ENCODE measurements at places on chromosomes 12 and 14.

DNA sequence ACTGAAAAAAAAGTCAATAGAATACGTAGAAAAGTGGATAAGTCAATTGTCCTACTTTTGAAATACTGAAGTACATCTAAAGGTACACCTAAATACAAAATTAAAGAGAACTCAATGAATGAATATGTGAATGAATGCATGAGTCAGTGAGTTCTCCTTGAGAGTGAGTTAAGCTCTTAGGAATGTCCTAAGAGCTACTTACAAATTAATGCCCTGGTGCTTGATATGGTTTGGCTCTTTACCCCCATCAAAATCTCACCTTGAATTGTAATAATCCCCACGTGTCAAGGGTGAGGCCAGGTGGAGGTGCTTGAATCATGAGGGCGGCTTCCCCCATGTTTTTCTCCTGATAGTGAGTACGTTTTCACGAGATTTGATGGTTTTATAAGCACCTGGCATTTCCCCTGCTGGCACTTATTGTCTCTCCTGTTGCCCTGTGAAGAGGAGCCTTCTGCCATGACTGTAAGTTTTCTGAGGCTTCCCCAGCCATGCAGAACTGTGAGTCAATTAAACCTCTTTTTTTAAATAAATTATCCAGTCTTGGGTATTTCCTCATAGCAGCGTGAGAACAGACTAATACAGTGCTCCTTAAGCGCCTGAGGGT lies 192.2 kb upstream of the ARHGAP5 start:
- DNase-seq, result no peak

GRCh38 chr14:100374270-100374669 lies 51.1 kb downstream of the SLC25A47 start:
- DNase-seq, result no peak

DNA sequence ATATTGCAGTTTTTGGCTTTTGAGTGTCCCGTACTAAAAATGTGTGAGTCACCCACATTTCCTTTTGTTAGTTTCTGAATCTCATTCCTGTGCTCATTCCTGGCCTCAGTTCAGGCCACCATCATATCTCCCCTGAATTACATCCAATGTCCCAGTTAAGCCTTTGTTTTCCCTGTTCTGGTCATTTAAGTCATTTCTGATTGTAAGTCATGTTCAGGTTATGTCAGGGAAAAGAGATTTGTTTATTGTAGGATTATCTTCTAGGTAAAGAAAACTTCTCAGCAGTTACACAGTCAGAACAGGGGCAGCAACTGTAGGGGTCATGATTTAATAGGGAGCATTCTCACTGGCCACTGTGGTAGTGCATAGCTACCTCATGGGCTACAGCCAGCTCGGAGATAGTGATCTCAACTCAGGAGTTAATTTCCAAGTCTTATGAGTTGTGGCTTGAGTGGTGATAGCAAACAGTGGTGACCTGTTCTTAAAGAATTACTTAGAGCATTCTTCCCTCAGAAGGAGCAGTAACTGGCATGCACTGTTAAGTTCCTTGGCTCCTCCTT lies 6.7 kb downstream of the DDX47 start:
- no peak for DNase-seq

GRCh38 chr12:34393086-34393820 lies 371.0 kb downstream of the ALG10 start:
- peak; percentile 4 for DNase-seq

- DNase-seq, result no peak
Observed at GRCh38 chr12:130357241-130357640, 19.6 kb downstream of the PIWIL1 start.

DNA sequence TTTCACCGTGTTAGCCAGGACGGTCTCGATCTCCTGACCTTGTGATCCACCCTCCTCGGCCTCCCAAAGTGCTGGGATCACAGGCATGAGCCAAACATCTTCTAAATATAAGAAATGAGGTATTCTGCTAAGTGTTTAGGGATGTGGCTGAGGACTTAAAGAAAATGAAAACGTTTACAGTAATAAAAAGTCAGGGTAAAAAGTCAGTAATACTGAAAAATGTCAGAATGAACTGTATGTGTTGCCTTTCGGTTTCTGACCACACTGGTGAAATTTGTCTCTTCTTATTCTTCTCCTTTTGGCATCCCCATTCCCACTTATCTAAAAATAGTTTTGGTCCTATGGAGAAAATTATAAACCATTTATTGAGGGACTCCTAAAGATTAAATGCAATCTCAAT lies 20.5 kb downstream of the TMEM116 start:
- no peak for DNase-seq

GRCh38 chr12:73769337-73769736 lies 768.3 kb upstream of the ATXN7L3B start:
- DNase-seq, result no peak

DNA sequence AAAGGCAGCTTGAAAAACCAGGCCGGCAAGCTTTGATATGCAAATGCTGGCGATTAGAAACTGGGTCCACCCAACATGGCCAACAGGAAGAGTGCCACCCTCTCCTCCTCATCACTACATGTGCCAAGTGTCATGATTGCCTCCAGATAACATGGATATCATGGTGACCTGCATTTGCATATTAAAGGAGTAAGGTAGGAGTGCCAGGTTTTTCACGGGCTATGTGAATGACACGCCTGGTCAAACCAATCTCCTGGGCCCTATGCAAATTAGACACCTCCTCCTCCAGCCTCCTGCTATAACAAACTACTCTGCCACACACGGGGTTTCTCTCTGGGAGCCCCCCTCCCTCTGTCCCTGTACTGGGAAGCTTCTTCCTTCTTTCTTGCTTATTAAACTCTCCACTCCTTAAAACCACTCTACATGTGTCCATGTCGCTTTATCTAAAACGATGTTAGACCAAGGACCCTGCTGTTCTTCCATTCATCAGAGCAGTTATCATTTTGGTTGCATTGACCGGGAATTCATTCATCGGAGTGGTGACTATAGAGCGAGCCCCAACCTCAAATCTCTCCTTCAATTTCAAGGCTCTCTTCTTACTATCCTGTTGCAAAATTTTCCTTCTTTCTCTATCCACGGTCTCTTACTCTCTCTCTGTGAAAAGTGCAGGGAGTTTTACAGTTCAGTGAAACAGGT lies 27.5 kb downstream of the APOBEC1 start:
- no peak for DNase-seq

- peak; percentile 46 for DNase-seq
Observed at GRCh38 chr12:26651566-26652188, 181.3 kb downstream of the ITPR2 start.

GRCh38 chr14:68412505-68413465 lies 380.1 kb downstream of the ZFP36L1 start:
- DNase-seq, result no peak

DNA sequence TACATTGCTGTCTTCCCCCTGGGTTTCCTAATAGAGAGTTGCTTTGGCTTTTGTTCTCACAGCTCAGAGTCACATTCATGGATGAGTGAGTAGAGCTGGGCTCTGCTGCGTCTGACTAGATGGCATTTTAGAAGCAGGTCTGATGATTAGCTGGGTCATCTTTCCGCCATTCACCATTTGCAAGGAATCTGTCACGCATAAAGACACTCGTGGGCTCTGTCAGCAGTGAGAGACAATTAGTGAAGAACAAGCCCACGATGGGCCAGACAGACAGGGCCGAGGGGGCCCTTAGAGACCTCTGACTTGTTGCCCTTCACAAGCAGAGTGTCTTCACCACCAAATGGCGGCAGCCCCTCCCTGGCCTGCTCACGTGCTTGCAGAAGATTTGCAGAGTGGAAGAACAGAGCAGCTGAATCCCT lies 175.0 kb downstream of the CRADD start:
- no peak for DNase-seq

- no peak for DNase-seq
Observed at GRCh38 chr14:61469781-61470180, 148.4 kb downstream of the PRKCH start.

DNA sequence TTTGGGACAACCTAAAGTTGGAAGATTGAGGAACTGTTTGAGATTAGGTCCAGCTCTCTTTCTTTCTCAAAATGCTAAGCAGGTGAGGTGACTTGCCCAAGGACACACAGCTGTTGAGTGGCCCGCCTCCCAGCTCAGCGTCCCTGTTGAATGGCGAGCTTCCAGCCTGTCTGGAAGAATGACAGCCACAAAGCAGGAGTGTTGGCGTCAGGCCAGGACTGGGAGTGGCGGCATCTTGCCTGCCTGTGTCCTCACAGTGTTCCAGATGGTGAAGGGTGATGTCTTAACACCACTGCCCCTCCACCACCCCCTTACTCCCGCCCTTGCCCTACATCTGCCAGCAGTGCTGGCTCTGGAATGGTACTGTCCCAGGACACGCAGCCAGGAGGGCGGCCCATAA lies 4.4 kb upstream of the CEBPE start:
- DNase-seq, result no peak

DNA sequence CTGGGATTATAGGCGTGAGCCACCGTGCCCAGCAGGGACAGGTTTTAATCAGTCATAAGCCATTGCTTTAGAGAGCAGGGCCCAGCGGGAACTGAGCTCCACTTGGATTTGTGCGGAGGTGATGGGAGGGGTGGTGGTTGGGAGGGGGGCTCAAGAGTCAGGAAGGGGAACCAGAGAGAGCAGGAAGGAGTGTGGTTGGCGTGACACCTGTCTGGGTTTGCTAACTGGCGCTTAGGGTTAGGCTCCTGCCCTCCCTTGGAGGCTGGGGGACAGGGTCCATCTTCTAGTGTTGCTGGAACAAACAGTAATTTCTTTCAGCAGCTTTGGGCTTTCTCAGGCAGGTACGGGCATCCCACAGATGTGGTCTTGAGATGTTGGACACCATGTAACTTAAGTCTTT lies 7.5 kb upstream of the ALDH2 start:
- DNase-seq, result no peak

- no peak for DNase-seq
Observed at GRCh38 chr14:22200977-22201605, 387.9 kb downstream of the DAD1 start.

DNA sequence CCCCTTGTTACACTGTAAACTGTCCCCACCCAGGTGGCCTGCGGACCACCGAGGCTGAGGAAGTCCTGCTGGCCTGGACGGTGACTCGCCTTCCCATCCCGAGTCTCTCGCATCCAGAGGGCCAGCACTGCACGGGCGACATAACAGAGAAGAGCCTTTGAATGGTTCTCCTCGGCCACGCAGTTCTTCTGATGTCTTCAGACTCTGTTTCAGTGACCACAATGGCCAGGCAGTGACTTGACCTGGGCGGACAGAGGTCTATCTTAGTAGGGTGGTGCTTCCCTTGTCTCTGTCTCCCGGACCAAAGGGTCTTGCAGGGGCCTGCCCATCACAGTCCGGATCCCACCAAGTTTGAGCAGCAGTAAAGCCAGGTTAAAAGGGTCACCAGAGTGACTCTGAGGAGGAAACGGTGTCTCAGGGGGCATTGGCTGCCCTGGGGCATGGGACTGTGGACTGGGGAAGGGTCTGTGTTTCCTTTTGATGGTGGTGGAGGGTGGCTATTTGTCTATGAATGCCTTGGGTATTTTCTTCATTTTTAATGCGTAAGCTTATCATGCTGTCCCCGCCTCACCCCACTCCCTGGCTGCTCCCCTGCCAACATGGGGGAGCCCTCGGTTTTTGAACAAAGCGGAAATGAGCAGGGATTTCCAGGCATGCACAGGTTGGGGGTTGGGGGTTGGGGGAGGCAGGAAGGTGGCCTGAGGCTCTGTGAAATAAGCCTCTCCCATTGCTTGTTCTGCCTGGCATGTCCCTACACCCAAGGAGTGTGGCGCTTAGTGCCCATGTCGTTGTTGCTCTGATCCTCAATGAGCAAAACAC lies 10.3 kb downstream of the KRT85 start:
- no peak for DNase-seq

DNA sequence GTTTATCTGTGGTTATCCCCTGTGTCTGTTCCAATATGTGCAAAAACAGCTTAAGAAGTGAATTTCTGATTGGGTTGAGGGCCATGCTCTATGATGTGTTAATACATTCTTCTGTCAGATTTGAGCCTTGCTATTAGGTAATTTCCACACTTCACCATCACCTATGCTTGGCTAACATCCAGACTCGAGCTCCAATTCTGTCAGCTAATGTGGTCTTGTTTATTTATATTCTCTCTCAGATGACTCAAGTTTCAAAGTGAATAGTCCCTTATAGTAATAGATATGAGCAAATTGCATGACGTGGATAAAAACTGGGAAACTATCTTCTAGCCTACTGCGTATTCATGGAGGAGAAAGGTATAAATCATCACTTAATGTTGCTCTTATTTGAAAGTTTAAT lies 451.3 kb downstream of the SNAPC1 start:
- no peak for DNase-seq

DNA sequence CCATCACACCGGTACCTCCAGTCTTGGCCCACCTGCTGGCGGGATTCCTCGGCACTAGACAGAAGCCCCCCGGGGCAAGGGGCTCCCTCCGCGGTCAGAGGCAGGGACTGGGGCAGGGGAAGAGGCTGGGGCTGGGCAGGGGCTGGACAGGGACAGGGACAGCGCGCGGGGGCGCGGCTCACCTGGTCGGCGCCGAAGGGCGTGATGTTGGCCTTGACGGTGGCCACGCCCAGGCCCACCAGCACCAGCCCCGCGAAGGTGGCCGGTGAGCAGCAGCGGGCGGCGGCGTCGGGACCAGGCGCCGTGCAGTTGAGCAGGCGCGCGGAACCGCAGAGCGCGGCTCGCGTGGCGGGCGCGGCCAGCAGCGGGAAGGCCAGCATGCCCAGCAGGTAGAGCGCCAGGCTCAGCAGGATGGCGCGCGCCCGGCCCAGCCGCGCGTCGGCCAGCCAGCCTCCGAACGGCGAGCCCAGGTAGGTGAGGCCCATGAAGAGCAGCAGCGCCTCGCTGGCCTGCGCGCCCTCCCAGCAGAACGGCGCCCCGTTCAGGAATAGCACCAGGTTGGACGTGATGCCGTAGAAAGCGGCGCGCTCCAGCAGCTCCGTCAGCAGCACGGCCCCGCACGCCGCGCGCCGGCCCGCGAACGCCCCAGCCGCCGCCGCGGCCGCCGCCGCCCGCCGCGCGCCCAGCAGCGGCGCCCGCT lies 392 bp downstream of the SLC15A4 start:
- DNase-seq, result no peak

DNA sequence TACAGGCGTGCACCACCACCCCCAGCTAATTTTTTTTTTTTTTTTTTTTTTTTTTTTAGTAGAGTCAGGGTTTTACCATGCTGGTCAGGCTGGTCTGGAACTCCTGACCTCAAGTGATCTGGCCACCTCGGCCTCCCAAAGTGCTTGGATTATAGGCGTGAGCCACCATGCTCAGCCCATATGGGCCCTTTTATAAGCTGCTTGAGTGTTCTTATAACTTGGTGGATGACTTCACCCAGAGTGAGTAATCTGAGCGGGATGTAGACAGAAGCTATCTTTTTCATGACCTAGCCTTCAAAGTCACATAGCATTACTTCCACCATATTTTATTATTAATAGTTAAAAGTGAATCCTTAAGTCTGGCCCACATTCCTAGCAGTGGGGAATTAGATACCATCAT lies 16.4 kb downstream of the BBOF1 start:
- DNase-seq, result no peak

GRCh38 chr14:103071544-103072251 lies 12.3 kb upstream of the LBHD2 start:
- DNase-seq, result no peak

DNA sequence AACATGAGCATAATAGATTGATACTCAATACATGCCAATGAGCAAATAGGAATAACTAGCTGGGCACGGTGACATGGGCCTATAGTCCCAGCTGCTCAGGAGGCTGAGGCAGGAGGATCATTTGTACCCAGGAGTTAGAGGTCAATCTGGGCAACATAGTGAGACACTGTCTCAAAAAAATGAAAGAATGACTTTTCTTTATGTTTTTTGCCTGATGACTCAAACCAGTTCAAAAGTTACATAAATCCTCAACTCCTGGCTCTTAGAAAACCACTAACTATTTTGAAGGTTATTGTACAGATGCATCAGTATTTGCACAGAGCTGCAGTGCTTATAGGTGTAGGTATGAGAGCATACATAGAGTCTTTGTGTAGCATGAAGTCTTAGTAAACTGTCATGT lies 219.2 kb upstream of the RGS6 start:
- DNase-seq, result no peak
